ENCODE measurements at places on chromosomes 5 and 9. TPM values are rescaled to one million over a fixed set of nuclear protein-coding genes. Genes with fewer than 3 reads are reported as not detected.

The PLAC8L1 gene
- not detected for polyA plus RNA-seq

The DBH gene
- polyA plus RNA-seq, result not detected

The CNTNAP3 gene
- not detected for polyA plus RNA-seq

DNA sequence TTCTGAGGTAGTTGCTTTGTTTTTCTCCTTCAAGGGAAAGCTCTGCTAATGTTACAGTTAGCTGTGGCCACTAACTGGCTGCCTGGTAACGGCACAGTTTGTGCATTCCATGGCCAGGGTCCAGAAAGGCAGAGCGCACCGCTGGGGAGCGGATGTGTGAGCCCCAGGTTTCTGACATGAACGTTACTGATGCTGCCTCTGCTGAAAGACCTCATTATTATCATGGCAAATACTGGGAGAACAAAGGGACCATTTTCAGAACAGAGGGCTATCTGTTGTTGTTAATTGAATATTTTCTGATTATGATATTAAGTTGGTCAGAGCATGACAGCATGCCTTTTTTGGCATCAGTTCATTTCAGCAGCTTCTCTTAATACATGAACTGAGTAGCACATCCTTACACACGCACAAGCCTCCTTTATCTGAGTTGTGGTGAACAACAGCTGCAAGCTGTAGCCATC, 134.1 kb downstream of the NUDT12 start:
- no peak for DNase-seq

DNA sequence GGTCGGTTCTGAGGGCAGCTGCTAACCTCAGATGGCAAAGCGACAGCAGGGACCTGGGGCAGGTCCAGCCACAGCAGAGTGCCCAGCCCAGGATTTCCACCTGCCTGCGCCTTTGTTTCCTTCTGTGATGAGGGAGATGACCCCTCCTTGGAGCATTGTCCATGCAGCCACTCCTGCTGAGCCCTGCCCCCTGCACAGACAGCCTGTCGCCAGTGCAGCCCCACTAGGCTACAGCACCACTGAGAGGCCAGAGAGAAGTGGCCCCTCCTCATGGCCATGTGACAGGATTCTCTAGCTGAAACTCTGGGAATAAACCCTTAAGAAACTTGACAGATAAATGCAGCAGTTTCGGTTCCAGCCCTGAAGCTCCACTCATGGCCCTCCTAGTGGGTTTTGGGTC, 10.5 kb upstream of the MRNIP start:
- no peak for DNase-seq

The WWC1 gene
- polyA plus RNA-seq, result 0.52 TPM

GRCh38 chr9:88041447-88041846, 67.1 kb upstream of the CDK20 start:
- DNase-seq, result no peak

DNA sequence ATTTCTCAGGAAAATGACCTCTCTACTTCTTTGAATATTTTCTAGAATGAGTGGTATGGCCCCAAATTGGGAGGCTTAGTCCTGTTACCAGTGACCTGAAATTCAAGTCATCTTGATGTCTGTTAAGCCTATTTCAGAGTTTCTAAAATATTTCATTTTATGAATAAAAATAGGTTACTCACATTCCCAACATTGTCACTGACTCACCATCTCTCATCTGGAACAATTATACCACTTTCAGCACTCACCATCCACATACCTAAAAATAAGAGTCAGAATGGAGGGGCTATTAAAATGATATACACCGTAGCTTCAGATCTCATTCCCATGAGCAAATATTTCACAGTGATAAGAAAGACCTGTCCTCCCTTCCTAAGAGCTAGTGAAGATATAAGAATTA, 71.8 kb downstream of the KIAA1958 start:
- DNase-seq, result no peak

The CAMK2A gene
- not detected for polyA plus RNA-seq

DNA sequence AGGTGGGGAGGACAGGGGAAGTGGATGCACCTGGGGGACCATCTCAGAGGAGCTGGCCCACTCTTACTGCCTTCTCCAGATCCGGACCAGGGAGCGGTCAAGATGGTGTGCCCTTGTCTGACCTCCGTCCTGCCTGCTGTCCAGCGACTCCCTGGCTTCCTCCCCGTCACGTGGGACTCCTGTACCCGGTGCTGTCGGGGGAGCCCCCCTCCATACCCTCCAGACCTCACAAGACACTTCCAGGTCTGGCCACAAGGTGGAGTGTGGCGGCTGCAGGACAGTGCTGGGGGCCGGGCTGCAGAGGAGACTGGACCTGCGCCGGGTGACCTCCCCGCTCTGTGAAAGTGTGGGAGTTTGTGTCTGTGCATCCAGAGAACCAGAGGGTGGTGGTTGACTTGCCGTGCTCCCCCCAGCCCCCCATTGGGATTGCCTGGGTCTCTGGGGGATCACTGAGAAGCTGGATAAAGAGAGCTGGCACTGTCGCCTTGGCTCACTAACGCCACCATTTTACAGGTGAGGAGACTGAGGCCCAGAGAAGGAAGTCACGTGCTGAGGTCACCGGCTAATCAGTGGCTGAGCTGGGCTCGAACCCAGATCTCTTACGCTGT, 1.9 kb upstream of the CRB2 start:
- DNase-seq, result no peak

GRCh38 chr5:39808656-39809055, 383.9 kb upstream of the DAB2 start:
- DNase-seq, result no peak

GRCh38 chr5:122374110-122374509, 62.1 kb downstream of the SNCAIP start:
- DNase-seq, result no peak

All from CD8-positive, alpha-beta memory T cell (primary cell).